ENCODE measurements at places on chromosomes 16 and 17. TPM values are rescaled to one million over a fixed set of nuclear protein-coding genes. Genes with fewer than 3 reads are reported as not detected.

GRCh38 chr16:9351440-9351839, 260.0 kb downstream of the HAPSTR1 start:
- DNase-seq = no peak

DNA sequence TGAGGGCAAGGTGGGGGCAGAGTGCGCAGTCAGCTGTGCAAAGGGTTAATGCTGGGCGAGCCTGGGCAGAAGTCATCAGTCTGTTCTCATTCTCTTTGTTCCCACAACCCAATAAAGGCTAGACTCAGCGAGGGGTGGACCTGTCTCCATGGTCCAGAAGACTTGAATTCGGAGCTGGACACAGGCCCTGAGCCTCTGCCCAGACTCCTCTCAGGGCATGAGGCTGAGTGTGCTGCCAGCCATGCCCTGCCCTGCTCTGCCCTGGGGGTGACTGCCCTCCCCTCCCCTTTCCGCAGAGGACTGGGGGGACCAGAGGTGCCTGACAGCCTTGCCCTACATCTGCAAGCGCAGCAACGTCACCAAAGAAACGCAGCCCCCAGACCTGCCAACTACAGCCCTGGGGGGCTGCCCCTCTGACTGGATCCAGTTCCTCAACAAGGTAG, 54.5 kb downstream of the MRC2 start:
- no peak for DNase-seq

DNA sequence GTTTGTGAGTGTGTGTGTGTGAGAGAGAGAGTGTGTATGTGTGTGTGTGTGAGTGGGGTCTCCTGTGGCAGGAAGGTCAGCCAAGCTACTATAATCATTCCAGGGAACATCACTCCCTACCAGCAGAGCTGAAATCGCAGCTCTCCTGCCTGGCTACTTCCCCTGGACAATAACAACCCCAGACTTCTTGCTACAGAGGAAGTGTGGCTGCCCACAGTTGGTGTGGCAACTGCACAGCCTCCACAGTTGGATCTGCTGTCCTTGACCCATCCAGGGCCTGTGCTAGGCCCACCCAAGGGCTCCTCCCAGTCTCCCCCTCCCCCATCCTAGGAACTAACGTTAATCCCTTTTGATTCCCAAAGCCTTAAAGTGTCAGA, 1.5 kb downstream of the SLC13A5 start:
- DNase-seq = no peak

GRCh38 chr17:16406742-16407674, 8.4 kb upstream of the TRPV2 start:
- DNase-seq = no peak

DNA sequence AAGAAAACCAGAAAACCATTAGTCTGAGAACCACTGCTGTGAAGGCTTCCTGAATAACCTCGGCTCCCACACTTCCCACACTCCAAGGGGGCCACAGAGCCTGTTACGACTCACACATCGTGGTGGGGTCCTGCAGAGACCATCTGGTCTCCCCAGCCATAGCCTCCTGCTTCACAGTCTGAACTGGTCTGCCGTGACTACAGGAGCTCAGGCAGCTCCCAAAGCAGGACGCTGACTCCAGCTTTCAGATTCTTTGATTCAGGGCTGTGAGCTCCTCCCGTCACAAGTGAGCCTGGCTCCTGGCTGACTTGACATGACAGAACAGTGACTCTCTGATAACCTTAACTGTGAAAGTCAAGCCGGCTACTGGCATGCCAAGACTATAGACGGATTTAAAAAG, 37.8 kb downstream of the CYB5D2 start:
- peak; percentile 15 for DNase-seq

GRCh38 chr16:30428055-30428454, 1.8 kb downstream of the DCTPP1 start:
- no peak for DNase-seq

GRCh38 chr17:80441133-80441578, 26.2 kb downstream of the ENDOV start:
- peak; percentile 78 for DNase-seq

GRCh38 chr16:86680162-86680561, 101.8 kb downstream of the FOXL1 start:
- no peak for DNase-seq

DNA sequence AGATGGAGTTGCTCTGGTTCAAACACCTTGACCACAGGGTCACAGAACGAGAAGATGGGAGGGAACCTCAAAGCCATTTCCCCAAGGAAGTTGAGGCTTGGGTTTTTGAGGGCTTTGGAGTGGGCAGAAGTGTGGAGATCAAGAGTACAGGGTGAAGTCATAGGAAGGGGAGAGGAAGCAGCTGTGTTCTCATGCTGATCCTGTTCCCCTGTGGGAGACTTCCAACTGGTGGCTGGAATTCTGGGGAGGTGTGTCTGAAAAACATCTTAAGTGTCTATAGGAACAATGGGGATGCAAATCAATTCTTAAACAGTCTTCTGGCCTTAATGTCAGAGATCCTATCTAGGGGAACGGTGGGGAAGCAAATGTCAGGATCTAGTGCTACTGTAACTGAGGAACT, 38.8 kb upstream of the HSBP1 start:
- DNase-seq = no peak

DNA sequence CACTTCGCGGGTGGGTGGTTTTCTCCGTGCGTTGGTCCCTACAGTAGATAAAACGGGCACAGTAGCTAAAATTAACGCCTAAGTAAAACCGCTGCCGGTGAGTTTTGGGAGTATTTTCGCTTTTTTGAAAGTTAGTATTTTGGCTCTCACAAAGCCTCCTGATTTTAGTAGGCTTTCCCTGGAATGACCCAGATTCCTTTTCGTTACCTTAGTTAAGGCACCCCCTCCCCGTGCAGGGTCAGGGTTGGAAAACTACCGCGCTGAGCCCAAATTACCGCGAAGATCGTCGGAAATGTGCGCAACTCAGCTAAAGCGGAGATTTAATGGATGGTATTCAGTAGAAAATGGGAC, 28.3 kb upstream of the ST6GALNAC1 start:
- no peak for DNase-seq

DNA sequence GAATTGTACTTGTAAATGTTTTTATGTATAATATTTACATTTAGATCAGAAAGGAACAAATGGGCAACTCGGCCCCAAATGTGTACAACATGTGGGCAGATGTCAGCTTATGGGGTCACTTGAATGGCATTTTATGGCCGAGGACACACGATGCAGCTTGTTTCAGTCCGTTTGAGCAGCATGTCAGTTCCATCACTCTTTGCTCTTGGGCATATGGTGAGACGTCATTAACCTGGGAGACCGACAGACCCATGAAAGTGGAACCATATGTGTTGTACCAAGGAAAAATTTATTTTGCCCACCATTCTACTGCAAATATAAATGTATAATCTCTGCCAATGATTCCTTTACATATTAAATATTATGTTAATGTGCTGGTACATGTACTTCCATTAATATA, 561.9 kb upstream of the SOX9 start:
- no peak for DNase-seq

- peak; percentile 67 for DNase-seq
Observed at GRCh38 chr17:45222289-45222995, 757 bp downstream of the FMNL1 start.

DNA sequence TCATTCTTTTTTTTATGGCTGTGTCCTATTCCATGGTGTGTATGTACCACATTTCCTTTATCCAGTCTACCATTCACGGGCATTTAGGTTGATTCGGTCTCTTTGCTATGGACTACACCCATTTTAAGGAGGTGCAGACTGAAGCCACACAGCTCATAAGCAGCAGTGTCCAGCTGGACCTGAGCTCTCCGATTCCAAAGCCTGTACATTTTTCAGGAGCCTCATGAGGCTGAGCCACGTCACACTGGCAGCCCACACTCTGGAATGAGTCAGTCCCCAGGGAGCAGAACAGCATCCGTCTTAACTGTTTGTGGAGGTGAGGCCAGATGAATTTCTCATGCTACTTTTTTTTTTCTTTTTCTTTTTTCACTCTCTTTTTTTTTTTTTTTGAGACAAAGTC, 116.1 kb downstream of the C16orf95 start:
- DNase-seq = no peak

- no peak for DNase-seq
Observed at GRCh38 chr16:595094-595528, 5.2 kb downstream of the RAB40C start.

- DNase-seq = no peak
Observed at GRCh38 chr17:61413661-61414126, 14.1 kb downstream of the TBX2 start.

DNA sequence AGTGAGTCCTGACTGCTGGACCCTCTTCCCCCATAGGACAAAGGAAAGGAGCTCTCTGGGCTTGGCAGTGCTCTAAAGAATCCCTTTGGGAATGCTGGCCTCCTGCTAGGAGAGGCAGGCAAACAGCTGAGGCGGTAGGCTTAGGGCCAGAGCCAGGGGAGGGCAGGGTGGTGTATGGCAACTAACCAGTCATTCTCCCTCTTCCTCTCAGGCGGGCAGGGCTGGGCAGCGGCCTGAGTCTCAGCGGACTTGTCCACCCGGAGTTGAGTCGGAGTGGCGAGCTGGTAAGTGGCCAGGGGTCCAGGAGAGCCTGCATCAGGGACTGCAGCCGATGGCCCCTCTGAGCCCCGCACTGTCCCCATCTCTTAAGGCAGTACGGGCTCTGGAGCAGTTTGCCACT, 4.4 kb downstream of the ACADVL start:
- DNase-seq = no peak

GRCh38 chr17:80123791-80124190, 22.4 kb downstream of the GAA start:
- DNase-seq = no peak

DNA sequence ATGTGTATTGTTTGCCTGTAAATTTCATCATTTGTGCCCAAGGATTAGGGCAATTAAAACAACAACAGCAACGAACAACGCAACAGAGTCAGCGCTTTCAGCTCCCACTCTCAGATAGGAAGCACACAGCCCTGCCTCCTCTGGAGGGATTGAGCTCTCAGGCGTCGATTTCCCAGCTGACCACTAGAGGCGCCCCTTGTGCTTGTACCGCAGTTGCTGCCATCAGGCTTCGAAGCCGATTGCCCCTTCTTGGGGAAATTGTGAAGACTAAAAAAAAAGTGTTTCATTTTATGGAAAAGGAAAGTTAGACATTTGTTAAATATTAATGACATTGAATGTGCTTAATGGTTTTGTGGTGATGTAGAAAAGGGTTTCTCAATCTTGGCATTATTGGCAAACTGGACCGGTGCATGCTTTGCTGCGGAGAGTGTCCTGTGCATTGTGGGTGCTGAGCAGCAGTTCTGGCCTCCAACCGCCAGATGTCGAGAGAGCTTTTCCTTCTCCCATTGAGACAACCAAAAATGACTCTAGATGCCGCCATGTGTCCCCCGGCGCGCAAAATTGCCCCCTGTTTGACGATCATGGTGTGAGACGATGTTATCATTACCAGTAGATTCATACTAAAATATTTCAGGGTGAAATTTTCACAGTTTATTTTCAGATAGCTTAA, 650.4 kb upstream of the RBFOX1 start:
- no peak for DNase-seq

DNA sequence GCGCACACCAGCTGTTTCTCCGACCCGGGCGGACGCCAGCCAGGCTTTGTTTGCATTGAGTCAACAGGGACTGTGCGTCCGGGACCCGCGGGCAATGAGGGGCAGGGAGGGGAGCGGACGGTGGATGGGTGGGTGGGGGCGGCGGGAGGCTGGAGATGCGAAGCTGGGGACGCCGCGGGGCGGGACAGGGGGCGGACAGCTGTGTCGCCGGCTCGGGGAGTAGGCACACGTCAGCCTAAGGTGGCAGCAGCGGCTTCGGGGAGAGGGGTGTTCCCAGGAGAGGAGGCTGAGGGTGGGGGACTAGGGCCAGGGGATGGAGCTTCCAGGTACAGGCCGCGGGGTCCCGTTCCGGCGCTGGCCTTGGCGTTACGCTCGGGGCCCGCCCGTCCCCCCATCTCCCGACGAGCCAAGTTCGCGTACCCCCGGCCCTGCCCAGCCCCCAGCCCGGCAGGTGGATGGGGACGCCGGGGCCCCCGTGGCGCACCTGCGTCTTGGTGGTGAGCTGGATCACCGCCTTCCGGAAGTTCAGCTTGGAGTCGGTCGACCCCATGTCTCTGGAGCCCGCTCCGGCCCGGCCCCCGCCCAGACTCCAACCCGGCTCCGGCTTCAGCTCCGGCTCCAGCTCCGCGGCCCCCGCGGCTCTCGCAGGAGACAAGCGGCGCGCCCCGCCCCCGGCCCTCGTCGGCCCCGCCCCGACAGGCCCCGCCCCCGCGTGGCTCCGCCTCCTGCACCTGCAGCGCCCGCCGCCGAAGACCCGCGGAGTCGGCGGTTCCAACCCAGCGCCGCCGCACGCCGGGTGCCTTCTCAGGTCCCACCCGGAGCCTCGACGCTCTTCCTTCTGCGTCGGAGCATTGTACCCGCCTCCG, at the start of gene HID1:
Gene HID1, minus strand, starts transcription at position 653 of the 866 bp plus-strand sequence. Its CDS starts 103 bp downstream, at position 550.
- DNase-seq = peak; percentile 82

- DNase-seq = no peak
Observed at GRCh38 chr16:14146445-14146844, 75.3 kb downstream of the MRTFB start.

GRCh38 chr16:76162046-76162445, 115.2 kb upstream of the CNTNAP4 start:
- DNase-seq = no peak

GRCh38 chr16:5367951-5368350, 270.4 kb upstream of the EEF2KMT start:
- no peak for DNase-seq

GRCh38 chr17:29102046-29102445, 59.1 kb downstream of the PIPOX start:
- DNase-seq = no peak

GRCh38 chr17:16997514-16998429, 25.9 kb upstream of the TNFRSF13B start:
- DNase-seq = no peak

DNA sequence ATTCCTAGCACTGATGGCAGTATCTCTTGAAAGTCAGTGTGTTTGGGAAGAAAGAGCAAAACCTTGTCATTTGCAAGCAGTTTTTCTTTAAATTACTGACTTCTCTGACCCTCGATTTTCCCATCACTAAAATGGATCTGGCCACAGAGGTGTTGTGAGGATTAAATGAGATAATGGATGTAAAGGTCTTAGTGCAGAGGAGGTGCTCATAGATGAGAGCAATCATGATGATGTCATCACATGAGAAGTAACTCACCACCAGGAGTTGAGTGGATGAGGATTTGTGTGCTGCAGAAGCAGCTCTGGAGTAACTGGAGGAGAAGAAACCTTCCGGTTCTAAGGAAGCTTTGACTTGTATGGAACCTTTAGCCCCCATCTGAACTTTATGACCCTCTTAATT, 30.6 kb downstream of the PITPNM3 start:
- no peak for DNase-seq

GRCh38 chr17:69551212-69552010, 136.9 kb downstream of the MAP2K6 start:
- DNase-seq = no peak

The FNDC8 gene
- total RNA-seq = not detected

The SMIM36 gene
- not detected for total RNA-seq

The USP43 gene
- not detected for total RNA-seq

The STH gene
- total RNA-seq = not detected

The ADAD2 gene
- not detected for total RNA-seq

The ENPP7 gene
- not detected for total RNA-seq

The AKTIP gene
- 60.9 TPM for total RNA-seq

The RAPGEFL1 gene
- 4.9 TPM for total RNA-seq

The XYLT1 gene
- total RNA-seq = 53.6 TPM

The KRTAP4-5 gene
- not detected for total RNA-seq
